ENCODE measurements at places on chromosomes 1 and 21.

DNA sequence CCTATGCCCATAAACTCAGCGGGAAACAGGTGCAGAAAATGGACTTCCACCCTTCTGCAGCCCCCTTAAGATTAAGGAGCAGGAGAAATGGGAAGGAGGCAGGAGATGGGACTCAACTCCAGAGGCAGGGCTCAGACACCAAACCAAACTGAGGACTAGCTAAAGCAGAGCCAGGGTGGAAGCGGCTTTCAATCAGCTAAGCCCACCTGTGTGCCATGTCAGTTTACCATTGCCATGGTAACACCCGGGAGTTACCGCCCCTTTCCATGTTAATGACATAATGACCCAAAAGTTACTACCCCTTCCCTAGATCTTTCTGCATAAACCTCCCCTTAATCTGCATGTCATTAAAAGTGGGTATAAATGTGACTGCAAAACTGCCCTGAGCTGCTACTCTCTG is 653.5 kb downstream of the PTPRU start:
- peak; percentile 35 for DNase-seq

- no peak for DNase-seq
These were observed 3.2 kb downstream of the ELF3 start for GRCh38 chr1:202013603-202014002.

DNA sequence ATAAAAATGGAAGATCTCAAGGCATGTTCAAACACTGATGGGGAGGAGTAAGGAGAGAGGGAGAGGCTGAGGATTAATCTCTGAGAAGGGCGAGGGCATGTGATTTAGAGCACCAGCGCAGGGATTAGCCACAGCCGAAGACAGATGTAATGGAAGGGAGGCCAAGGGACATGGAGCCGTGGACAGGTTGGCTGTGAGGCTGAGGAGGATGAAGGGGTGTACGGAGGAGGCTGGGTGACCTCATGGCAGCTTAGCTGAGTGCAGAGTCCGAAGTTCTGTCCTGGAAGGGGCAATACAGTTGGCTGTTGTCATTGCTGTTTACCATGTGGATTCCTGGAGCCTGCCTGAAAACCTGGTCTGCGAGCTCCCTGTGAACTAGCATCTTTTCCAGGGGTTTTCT is 342.8 kb downstream of the RPS6KC1 start:
- DNase-seq, result no peak

DNA sequence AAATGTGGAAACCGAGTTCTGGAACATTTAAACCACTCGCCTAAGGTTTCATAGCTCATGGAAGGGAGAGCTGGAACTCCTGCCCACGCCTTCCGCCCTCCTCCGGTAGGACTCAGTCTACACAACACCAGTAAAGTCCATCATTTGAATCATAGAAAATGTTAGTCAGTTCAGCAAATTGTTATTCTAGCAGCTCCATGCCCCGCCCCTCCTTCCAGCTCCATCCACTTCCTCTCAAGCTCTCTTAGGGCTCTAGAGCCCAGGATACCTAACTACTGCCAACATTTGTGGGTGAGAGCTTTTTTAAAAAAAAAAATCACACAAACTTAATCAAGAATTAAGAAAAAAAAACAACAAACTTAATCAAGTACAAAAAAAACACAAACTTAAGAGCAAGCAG is 121.8 kb downstream of the TBX15 start:
- no peak for DNase-seq

DNA sequence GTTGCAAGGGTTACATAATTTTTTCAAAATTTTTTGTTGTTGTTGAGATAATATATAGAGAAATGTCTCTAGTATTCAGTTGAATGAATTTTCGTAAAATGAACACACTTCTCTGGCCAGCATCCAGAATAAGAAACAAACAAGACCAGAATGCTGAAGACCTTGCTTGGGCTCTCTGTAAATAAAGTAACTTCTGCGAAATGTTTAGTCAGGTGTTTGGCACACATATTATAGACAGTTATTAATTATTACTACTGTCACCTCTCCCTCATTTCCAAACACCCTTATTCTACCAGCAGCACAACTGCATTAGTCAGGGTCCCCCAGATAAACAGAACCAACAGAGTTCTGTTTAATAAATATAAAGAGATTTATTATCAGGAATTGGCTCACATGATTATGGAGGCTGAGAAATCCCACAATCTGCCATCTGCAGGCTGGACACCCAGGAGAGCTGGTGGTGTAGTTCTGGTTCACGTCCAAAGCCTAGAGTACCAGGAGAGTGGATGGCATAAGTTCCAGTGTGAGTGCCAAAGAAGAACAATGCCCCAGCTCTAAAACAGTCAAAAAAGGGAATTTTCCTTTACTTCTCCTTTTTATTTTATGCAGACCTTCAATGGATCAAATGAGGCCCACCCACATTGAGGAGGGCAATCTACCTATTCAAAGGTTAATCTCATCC is 44.1 kb upstream of the KCND3 start:
- DNase-seq, result no peak

- DNase-seq, result no peak
These were observed 28.2 kb upstream of the RPF1 start for GRCh38 chr1:84450910-84451309.

DNA sequence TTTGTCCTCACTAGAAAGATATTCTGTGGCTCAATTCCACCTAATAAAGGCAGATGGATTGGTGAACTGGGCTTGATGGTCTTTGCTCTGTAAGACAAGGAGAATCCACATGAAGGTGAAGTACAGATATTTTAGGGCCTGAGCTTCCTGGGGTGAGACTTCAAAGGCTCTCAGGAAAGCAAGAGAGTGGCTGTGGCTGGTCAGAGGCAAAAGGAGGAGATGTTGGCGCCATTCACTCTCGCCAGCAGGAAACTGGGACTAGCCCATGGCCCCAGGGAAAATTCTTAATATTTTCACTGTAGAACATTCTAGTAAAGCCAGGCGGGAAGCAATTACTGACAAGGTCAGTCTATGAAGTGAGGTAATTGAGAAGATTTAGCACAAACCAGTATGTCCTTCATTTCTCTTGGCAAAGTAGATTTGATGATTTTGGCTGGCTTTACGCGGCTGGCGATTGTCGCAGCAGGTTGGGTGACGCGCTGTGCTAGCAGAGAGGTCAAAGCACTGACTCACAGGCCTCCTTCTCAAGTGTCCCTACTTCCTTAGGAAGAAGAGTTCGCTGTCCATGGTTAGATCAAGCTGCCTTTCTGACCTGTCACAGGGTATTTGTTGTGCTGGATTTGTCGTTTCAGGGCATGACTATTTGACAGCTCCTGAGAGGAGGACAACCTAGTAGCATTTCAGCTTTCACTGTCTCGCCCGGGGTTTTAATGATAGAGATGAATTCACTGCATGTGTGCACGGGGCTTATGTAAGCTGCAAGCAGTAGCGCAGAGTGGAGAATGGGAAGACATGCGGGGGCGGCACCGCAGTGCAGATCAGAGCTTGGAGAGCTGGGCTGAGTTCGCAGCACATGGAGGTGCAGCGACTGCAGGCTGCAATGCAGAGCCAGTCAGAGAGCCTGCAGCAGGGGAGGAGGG is 32.7 kb downstream of the XCL1 start:
- DNase-seq, result peak; percentile 18

DNA sequence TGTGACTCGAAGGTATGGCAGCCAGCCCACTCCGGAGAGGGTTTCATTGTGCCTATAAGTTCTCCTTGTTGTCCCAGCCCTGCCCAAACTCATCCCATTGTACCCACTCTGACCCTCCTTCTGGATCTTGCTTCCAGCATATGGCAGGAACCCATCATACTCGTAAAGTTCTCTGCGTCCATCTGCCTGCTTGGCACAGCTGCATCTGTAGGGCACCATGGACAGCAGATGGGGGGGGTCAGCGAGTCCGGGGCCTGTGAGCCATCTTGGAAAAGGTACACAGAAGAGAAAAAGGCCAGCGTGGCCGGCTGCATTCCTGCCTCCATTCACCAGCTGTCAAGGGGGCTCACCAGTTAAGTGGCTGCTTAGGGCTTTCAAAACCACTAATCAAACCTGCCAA is 94.9 kb upstream of the IGSF21 start:
- no peak for DNase-seq

DNA sequence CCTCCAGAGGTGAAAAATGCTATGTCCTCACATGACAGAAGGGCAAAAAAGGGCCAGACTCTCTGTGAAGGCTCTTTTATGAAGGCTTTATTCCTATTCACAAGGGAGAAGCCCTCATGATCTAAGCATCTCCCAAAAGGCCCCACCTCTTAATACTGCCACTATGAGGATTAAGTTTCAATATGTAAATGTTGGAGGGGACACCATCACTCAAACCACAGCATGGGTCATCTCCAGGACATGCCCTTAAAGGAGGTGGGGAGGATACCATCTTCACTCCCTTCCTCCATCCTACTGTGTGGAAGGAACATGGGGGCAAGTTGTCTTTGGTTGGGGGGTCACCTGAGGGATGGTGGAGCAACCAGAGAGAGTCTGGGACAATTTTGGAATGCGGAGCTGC is 170.1 kb downstream of the TRIM33 start:
- DNase-seq, result no peak

DNA sequence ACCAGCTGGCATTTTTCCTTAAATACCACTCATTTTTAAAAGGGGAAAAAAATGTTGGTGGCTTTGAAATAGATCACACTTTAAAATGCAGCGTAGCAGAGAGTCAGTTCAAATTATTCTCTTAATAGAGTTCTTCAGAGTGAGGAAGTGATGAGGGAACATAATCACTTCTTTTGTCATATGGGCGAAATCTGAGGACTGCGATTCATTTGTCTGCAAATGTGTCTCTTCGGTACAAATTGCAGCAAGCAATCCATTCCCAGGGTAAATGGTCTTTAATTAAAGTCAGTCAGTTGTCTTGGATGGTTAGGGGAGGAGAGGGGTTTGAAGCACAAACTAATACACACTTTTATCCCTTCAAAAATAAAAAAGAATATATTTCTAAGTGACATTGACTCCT is 86.0 kb upstream of the SELENON start:
- DNase-seq, result no peak

- DNase-seq, result no peak
These were observed 63.6 kb downstream of the NGF start for GRCh38 chr1:115274467-115274866.

DNA sequence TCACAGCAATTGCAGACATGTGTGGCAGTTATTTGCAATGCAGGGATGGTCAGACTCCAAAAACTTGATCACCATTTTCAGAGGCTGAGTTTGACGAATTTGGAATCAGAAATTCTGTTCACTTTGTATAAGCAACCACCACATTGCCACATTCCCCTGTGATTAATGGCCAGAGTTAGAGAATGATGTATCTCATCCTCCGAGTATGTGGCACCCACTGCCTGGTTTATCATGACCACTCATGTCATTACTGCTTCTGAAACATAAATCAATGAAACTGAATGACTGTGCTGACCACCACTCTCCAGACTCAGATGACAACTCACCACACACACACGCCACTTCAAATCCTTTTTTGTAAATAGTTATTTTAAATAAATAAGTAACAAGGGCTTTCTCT is 66.6 kb upstream of the CACHD1 start:
- no peak for DNase-seq

- no peak for DNase-seq
These were observed 24.0 kb upstream of the CPT2 start for GRCh38 chr1:53172426-53173128.

DNA sequence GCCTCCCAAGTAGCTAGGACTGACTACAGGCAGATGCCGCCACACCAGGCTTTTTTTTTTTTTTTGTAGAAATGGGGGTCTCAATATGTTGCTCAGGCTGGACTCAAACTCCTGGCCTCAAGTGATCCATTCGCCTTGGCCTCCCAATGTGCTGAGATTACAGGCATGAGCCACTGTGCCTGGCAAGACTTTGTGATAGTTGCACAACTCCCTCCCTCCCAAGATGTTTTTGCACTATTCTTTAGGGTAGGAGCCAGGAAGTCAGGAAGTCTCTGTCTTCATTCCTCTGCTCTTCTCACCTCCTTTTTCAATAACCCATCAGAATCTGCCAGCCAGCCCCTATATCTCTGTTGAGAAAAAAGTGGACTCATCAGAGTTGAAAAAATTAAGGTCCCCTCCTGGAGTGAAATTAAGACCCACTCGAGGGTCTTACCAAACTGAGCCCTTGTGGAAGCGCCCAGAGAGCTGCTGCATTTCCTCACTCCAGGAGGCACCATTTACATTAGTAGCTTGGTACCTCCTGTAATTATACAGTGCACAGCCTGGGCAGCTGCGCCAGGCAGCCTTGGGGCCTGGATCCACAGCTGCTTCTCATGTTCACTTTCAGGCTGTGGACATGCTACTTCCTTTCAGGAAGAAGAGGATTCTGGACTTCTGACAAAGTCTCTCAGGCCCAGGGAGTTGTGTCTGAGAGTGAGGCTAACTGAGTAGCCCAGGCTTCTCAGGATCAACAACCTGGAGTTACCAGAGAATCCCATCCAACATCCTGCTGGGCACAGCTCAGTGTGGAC is 24.0 kb downstream of the TCEA3 start:
- no peak for DNase-seq

DNA sequence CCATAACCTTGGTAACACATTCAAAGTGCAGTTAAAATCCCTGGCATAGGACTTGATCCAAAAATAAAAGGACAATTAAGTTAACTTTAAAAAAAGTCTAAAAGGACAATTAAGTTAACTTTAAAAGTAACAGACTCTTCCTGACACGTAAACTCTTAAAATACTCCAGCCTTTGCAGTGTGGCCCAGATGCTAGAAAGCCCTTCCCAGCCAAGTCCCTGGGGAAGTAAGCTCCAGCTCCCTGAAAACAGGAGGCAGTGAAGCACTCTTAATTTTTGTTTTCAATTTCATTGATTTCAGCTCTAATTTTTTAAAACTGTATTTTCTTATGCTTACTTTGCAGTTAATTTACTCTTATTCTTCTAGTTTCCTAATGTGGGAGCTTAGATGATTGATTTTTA is 5.1 kb upstream of the AIM2 start:
- DNase-seq, result no peak
